ENCODE measurements at places on chromosomes 12 and 14. TPM values are rescaled to one million over a fixed set of nuclear protein-coding genes. Genes with fewer than 3 reads are reported as not detected.

Gene TPPP2
- total RNA-seq = not detected

Gene GDF3
- total RNA-seq = not detected

Gene APAF1
- 13.4 TPM for total RNA-seq

Gene VPS33A
- 33.4 TPM for total RNA-seq

Gene DNAI7
- total RNA-seq = 0.29 TPM

Gene RPGRIP1
- total RNA-seq = 0.31 TPM

Gene TPH2
- not detected for total RNA-seq

DNA sequence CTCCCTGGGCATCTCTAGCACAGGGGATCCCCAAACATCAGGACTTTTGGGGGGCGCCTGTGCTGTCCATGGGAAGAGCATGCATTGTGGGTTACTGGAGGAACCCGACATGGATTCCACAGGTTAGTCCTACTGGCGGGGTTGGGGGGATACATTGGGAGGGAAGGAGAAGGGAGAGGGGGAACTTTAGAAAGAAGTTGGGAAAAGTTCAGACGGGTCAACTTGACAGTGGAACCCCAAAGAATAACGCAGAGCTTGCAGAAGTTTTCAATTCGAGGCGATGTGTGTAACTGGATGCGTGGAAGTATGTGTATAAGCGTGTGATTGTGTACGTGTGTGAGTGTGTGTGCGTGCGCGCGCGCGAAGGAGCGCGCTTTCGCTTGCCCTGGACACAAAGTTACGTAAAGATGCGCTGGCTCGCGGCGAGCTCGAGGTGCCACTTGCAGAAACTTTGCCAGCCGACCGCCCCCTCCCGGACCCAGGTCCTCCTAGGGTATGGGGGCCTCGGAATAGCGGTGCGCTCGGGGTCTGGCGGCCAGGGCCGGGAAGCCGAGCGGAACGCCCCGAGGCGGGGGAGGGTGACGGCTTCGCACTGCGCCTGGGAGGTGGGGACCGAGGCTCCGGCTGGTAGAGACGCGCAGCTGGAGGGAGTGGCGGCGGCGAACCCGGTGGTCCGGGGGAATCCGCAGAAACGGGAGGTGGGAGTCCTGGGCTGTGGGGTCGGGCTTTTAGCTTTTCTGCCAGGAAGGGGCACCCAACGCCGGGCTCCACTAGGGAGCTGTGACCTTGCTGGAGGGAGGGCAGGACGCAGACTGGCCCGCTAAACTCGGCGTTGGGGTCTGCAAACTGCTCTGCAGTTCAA, 669 bp downstream of the RFX4 start:
- H3K27me3 ChIP-seq = peaks cover 71% of the 10 kb centered on the region
- no peak overlapping the region for H3K27ac ChIP-seq
- no peaks in the 10 kb centered on the region for H3K4me1 ChIP-seq
- H3K4me3 ChIP-seq = no peak overlapping the region
- DNase-seq = no peak
- H3K36me3 ChIP-seq = no peaks in the 10 kb centered on the region

DNA sequence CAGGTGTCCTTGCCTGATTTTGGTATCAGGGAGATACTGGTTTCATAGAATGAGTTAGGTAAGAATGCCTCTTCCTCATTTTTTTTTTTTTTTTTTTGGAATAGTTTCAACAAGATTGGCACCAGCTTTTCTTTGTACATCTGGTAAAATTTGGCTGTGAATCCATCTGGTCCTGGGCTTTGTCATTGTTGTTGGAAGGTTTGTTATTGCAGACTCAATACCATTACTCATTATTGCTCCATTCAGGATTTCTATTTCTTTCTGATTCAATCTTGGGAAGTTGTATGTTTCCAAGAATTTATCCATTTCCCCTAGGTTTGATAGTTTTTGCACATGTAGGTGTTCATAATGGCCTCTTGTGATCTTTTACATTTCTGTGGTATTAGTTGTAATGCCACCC, 126.0 kb upstream of the KITLG start:
- no peak for DNase-seq
- no peaks in the 10 kb centered on the region for H3K27me3 ChIP-seq
- no peaks in the 10 kb centered on the region for H3K4me1 ChIP-seq
- no peak overlapping the region for H3K27ac ChIP-seq

DNA sequence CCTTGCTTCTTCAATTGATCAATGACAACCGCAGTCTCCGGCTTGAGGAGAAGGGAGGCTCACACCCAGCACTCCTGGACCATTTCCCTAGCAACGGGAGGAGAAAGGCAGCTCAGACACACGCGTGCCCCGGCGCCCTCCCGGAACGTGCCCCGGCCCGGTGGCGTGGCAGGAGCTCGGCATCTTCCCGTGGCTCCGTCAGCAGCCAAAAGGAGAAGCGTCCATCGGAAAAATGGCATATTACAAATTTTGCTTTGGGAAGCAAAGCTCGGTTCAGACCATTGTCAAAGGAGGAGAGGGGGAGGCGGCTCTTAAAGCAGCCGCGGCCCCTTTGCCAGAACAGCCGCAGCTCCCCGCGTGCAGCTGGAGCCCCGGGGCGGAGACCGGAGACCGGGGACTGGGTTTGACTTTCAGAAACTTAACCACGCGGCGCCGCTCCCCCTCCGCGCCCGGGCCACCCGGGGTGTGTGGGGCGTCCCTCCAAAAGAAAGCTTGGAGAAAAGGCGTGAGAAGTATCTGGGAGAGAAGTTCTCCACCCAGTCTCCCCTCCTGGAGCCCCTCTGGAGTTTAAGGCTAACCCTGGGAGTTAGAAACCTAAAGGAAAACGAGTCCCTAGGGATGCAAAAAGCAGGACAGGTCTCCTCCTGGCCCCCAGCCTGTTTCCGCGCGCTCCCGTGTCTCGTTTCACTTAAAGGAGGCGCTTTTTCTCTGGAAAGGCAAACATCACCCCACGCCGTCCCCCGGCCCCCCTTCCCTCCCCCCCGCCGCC, 545 bp downstream of the PPFIA2 start:
- no peaks in the 10 kb centered on the region for H3K27me3 ChIP-seq
- H3K36me3 ChIP-seq = no peaks in the 10 kb centered on the region
- H3K27ac ChIP-seq = no peak overlapping the region

DNA sequence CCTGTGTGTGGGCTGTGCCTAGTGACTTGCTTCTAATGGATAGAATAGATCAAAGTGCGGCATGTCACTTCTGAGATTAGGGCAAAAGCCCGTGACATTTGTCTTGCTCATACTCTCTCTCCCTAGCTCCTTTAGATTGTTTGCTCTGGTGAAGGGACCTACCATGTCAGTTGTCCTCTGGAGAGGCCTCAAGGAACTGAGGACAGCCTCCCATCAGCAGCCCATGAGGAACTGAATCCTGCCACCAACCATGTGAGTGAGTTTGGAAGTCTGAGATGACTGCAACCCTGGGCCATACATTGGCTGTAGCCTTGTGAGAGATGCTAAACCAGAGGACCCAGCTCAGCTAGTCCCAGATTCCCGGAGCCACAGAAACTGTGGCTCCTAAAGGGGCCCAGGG, 101.6 kb upstream of the ESRRB start:
- H3K4me1 ChIP-seq = peaks cover 8% of the 10 kb centered on the region
- peaks cover 43% of the 10 kb centered on the region for H3K36me3 ChIP-seq
- no peak overlapping the region for H3K4me3 ChIP-seq
- no peaks in the 10 kb centered on the region for H3K27me3 ChIP-seq

DNA sequence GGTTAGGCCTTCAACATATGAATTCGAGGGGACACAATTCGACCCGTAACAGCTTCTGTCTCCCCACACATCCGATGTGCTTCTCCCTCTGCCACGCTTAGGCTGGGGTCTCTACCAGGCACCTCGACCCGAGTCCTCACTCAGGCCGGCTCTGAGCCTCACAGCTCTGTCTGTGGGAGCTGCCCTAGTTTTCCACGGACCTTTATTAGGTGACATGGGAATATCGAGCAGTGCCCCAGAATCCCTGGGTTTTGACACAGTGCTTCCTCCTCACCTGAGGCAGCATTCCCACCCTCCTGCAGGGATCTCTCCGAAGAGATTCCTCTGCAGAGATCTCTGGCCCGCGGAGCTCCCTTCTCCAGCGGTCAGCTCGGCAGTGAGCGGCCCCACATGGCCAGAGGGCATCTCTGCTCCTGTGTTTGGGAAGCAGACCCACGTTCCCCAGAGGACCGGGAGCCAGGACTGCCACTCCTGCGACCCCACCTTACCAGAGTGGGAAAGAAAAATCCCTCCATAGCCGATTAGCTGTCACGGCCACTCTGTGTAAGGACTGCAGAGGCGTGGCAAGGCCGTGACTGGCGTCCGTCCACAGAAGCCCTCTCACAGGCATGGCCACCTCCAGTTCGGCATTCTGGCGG, 21.2 kb downstream of the ZBTB42 start:
- DNase-seq = no peak
- peaks cover 3% of the 10 kb centered on the region for H3K4me1 ChIP-seq
- no peak overlapping the region for H3K27ac ChIP-seq

DNA sequence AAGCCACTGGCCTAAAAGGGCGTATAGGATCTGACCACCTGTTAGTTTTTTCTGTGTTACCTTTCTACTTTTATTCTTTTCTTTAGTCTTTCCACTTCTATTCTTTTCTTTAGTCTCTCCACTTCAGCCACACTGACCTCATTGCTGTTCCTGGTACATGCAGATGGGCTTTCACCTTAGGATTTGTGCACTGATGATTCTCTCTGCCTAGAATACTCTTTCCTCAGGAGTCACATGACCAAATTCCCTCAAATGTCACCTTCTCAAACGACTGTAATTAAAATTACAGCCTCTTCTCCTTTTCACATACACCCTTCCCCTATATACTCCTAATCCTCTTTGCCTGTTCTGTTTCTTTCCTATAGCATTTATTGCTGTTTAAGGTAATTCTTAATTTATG, 36.0 kb downstream of the GPHN start:
- no peaks in the 10 kb centered on the region for H3K27me3 ChIP-seq
- H3K4me3 ChIP-seq = no peak overlapping the region
- H3K36me3 ChIP-seq = no peaks in the 10 kb centered on the region
- H3K4me1 ChIP-seq = no peaks in the 10 kb centered on the region

- no peak overlapping the region for H3K27ac ChIP-seq
- H3K36me3 ChIP-seq = no peaks in the 10 kb centered on the region
- no peak for DNase-seq
- H3K4me3 ChIP-seq = no peak overlapping the region
- no peaks in the 10 kb centered on the region for H3K27me3 ChIP-seq
Measured at GRCh38 chr12:15709551-15709950, 79.6 kb downstream of the EPS8 start.

GRCh38 chr14:102928412-102929240, 6.2 kb downstream of the AMN start:
- no peaks in the 10 kb centered on the region for H3K27me3 ChIP-seq
- no peak for DNase-seq
- no peak overlapping the region for H3K27ac ChIP-seq
- no peak overlapping the region for H3K4me3 ChIP-seq

DNA sequence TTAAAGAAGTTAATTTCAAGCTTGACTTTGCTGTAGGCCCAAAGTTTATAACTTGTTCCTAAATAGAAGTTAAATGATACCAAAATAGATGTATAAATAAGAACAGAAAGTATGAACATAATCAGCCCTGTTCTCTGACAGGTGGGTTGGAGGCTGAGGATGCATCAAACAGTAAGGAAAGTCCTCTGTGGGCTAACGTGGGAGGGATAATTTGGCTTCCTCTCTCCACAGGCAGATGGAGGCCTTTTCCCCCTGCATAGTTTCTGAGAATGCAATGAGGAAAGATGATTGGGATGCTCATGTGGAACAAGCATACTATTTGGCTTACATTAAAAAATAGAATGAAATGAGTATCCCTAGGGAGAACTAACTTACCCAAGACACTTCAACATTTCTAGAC, 56.5 kb downstream of the GARIN6 start:
- DNase-seq = no peak
- H3K27me3 ChIP-seq = no peaks in the 10 kb centered on the region
- no peaks in the 10 kb centered on the region for H3K36me3 ChIP-seq
- H3K4me3 ChIP-seq = no peak overlapping the region
- H3K4me1 ChIP-seq = no peaks in the 10 kb centered on the region

- H3K27me3 ChIP-seq = no peaks in the 10 kb centered on the region
- no peak overlapping the region for H3K4me3 ChIP-seq
- no peaks in the 10 kb centered on the region for H3K36me3 ChIP-seq
- no peaks in the 10 kb centered on the region for H3K4me1 ChIP-seq
- no peak for DNase-seq
- no peak overlapping the region for H3K27ac ChIP-seq
Measured at GRCh38 chr12:83143950-83144349, 457.2 kb downstream of the TMTC2 start.

GRCh38 chr12:82279536-82280058, 78.6 kb downstream of the CCDC59 start:
- no peak for DNase-seq
- no peak overlapping the region for H3K4me3 ChIP-seq
- H3K27me3 ChIP-seq = no peaks in the 10 kb centered on the region
- no peak overlapping the region for H3K27ac ChIP-seq
- no peaks in the 10 kb centered on the region for H3K36me3 ChIP-seq

DNA sequence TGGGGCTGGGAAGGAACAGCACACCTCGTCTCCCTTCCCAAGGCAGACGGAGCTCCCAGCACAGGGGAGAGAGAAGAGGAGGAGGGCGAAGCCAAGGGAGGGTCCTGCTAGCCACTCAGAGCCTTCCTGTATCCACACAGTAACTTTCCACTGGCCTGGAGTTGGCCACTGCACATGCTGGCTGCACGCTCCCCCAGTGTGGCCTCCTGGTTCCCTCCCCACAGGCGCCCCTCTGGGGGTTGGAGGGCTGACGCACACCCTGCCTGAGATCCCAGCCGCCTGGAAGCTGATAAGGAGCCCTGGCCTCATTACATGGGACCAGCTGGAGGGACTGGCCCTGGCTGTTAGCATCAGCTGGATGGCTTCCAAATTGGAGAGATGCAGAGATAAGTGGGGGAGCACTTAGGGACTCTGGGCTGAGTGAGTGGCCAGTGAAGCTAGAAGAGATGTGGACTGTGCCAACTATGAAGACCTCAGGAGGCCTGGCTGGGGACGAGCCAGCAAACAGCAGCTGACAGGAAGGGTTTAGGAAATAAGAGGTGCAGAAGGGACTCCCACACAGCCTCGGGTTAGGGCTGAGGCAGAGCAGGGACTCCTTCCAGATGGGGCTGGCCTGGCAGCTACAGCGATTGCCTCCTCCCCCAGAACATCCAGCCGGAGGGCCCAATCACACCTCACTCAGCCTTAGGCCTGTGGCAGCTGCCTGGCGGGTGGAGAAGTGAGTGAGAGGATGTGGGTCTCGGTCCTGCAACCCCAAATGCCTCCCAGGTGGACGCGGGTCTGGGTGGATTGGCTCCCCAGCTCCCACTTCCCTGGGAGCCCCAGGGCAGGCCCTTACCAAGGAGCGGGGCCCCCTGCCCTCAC, 26.3 kb upstream of the BCDIN3D start:
- peak overlapping the region; percentile 28 for H3K27ac ChIP-seq
- peaks cover 35% of the 10 kb centered on the region for H3K4me1 ChIP-seq
- H3K4me3 ChIP-seq = no peak overlapping the region
- H3K36me3 ChIP-seq = no peaks in the 10 kb centered on the region

DNA sequence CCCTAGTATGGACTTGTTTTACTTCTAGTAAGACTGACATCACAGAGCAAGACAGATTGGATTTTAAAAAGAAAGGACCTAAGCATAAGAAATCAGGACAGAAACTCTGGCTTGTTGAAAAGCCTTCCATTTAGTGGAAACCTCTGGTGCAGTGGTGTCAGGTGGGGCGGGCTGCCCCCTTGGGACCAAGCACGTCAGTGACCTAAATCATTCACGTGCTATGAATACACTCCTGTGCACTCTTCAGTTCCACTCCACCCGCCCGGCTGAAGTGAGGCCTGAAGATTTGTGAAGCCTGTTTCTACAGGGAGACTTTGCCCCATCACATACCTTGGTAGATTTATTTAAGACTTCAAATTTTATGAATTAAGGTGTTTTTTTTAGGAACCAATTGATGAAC, 58.2 kb upstream of the STRN3 start:
- peak; percentile 35 for DNase-seq
- H3K4me3 ChIP-seq = no peak overlapping the region
- no peak overlapping the region for H3K27ac ChIP-seq
- H3K36me3 ChIP-seq = no peaks in the 10 kb centered on the region
- H3K27me3 ChIP-seq = no peaks in the 10 kb centered on the region
